ENCODE measurements at places on chromosomes 3 and 15.

DNA sequence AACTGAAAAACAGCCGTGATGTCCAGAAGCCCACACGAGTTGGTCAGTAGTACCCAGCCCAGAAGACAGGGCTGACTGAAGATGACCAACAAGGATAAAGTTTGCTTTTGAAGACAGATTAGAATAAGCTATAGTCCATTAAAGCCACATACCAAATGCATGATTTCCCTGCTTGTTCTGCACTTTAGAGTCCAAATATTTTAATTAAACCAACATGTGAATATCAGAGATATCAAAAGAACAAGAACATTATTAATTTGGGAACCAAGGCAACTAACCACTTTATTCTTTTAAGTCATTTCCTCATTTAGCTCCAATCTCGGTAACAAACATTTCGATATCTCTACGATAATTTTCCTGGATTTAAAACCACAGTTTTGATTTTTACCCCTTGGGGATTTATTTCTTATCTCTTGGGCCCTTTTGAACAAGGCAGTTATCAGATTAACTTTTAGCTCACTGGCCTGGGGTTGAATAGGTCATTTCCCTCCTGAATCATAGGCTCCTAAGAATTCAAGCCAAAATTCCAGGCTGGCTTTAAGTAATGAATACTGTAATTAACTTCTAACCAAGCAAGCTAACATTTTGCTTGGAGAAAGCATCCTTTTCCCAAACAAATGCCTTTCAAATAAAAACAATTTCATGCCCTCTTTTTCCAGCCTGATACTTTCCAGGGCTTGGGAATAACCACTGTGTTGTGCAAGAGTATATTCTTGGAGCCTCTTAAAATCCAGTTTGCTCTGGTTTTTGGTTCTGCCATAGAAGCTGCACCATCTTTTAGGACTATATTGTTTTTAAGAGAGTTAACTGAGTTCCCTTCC is 102.9 kb upstream of the NR2E3 start:
- DNase-seq, result no peak

- no peak for DNase-seq
These were observed at the start of gene GREM1 for GRCh38 chr15:32717426-32718226. GREM1 (plus strand) TSS chr15:32718004; CDS start chr15:32730691, 12,687 bp downstream.

DNA sequence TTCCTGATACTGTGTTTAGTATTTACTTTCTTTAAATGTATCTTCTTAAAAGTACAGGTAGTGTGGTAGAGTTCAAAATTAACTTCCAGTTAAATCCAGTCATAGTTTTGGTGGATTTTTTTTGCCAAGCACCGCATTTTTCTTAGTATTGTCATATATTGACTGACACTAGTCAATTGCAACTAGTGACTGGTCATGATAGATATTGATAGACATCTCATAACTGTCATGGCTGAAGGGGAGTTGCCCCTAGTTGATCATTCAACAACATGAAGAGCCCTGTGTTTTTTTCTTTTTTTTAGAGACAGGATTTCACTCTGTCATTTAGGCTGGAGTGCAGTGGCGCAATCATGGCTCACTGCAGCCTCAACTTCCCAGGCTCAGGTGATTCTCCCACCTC is 22.1 kb downstream of the RAB8B start:
- no peak for DNase-seq

DNA sequence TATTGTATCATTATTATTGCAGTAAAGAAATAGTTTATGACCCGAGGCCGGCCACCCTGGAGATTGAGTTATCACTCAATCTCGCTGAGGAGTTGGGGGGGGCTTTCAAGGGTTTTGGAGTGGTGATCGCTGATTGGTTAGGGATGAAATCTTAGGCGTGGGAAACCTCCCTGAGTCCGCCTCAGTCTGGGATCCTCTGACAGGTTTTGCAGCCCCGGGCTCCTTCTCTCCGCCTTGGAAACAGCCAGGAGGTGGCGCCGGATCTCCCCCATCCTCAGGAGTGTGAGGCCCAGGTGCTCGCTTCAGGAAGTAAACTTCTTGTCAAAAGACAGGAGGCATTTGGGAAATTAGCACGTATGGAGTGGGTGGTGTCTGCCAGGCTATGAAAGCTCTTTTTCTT is 41.1 kb upstream of the SEC61A1 start:
- DNase-seq, result no peak

- DNase-seq, result no peak
These were observed 939.9 kb downstream of the VGLL3 start for GRCh38 chr3:86051058-86051457.

- no peak for DNase-seq
These were observed 33.6 kb upstream of the TMCC1 start for GRCh38 chr3:129927072-129927471.

GRCh38 chr3:52471371-52472238 is 16.2 kb downstream of the NISCH start:
- no peak for DNase-seq

GRCh38 chr15:45021348-45021747 is 1.6 kb upstream of the SORD start:
- DNase-seq, result no peak

GRCh38 chr3:36666166-36666565 is 98.2 kb downstream of the DCLK3 start:
- no peak for DNase-seq

DNA sequence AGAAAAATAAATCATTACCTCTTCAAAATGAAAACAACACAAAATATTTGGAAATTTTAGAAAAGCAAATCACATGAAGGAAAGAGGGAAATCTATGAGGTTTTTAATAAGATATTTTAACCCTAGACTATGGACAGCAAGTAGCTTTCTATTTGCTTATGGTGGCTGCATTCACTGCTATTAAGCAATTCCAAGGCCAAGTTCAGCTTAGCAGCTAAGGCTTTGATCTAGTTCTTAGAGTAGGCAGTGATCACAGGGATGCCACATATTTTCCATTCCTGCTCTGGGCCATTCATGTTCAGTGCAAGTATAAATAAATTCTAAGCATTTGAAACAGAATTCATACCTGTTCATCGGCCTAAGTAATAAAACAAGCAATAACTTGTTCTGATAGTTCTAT is 235.3 kb downstream of the CDIN1 start:
- DNase-seq, result no peak

DNA sequence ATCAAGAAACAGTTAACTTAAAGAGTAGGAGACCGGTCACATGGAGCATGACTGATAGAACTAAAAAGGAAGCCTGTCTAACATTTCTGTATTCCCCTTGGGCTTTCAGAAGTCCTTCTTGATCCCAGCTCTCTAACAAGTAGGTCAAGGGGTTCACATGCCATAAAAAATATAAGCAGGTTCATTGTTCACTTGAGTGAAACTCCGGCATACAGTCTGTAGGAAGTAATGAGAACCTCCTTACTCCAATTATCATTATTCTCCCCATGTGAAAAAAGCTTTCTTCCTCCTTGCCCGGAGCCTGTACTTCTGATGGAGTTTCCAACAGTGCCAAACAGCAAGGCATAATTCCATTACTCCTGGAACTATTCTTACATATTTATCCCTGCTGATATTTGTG is 242.8 kb upstream of the CNTN4 start:
- DNase-seq, result no peak

- DNase-seq, result no peak
These were observed 43.3 kb downstream of the CAPN3 start for GRCh38 chr15:42402455-42403205.

GRCh38 chr3:19931767-19932188 is 2.2 kb downstream of the EFHB start:
- no peak for DNase-seq

DNA sequence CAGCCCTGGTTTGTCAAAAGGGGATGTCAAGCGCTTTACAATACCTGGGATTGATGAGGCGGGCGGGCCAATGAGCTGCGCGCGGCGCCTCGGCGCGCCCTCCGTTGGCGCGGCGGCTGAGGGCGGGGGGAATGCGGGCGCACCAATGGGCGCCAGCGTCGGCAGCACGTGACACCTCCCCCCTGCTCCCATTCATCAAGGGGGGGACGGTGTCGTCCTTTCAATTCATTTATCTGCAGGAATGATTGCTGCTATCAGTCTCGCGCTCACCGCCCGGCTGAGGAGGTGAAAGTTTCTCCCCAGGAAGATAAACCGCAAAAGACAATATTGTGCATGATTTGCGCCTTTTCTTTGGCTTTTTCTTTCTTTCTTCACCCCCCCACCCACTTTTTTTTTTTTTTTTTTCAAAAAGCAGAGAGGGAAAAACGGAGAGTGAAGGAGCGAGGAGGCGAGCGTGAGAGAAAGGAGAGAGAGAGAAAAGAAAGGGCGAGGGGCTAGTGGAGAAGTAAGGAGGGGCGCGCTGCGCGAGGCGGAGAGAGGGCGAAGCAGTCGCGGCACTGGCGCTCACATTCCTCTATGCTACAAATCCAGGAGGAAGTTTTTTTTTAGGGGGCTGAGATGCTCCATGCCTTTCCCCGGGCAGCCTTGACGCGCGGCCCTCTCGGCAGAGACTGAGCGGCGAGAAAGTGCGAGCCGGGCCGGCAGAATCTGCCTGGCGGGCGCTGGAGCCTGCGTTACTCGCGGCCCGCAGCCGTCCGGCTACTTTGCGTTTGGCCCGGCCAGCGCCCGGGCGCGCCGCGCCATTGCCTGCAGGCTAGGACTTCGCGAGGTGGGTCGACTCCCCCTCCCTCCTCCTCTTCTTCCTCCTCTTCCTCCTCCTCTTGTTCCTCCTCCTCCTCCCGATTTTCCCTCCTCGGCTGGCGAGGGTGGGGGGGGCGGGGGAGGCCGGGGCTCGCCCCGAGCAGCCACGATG is at the start of gene ZIC1:
Gene ZIC1 (plus strand): TSS at position 223 of the 973 bp plus-strand sequence. CDS start 748 bp downstream, at position 971.
- DNase-seq, result no peak

- no peak for DNase-seq
These were observed 2.2 kb upstream of the LYZL4 start for GRCh38 chr3:42412526-42413155.

DNA sequence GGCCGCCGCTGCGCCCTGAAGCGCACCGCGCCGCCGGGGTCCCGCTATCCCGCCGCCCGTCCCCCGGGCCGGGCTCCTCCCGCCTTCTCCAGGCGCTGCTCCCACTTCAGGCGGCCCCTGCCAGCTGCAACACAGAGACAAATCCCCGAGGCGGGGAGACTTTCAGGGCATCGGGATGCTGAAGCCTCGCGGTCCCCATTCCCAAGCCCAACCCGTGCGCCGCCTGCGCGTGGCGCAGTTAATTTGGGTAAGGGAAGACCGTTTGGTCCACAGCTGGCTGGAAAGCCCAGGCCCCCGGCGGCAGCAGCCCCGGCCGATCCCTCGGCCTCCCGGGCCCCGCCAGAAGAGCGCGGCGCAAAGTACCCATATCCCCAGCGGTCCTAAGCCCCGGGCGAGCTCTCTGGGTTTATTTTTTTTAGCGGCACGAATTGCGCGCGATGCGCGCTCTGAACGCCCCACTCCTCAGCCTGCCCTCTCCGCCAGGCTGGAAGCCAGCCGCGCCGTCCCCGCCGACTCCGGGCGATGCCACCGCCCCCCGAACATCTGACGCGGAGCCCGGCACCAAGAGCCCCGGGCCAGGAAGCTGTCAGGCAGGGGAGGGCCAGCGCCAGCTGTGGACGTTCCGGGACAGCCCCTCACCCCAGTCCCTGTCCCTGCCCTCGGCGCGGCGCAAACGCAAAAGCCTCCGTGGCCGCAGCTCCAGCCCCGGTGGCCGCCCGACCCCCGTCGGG is 517 bp downstream of the FBN1 start:
- DNase-seq, result no peak

DNA sequence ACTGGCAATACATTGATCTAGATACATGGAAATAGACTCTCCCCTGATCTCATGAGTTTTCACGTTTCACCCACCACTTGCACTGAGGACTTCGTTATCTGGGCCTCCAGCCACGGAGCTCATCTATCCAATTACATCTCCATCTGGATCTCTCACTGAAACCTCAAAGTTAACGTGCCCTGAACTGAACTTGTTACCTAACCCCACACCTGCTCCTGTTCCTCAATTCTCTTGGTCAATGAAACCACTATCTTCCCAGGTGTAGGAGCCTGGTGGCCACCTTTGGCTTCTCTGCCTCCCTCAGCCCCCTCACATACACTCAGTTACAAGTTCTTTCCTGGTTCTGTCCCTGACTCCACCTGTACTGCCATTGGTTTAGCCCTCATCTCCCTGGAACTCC is 9.7 kb downstream of the DGKG start:
- DNase-seq, result no peak

- DNase-seq, result no peak
These were observed 266.6 kb upstream of the ICE2 start for GRCh38 chr15:60745469-60746061.

DNA sequence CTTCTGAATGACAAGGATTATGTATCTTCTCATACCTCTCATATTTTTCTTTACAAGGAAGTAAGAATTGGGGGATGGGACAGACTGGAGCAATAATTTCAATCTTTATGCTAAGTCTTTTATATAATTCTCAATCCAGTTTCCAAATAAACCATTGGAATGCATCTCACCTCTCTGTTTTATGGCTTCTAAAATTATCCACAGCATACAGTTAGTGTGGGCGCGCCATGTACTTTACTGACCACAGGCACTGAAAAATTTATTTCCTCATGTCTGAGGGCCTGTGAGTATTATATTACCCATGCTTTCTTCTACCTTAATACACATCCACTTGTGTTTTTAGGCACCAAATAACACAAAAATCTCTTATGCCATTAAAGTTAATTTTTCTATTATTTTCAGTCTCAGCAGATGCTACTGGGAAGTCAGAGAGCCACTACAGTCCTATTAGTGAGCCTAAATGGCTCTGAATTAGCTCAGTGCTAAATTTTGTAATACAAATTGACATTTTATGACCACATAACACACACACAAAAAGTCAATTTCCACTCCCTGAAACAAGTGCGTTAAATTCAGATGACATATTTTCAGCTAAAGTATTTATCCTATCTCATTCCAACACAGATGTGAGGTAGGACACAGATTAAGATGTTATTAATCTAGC is 39.3 kb downstream of the SLITRK3 start:
- DNase-seq, result no peak

DNA sequence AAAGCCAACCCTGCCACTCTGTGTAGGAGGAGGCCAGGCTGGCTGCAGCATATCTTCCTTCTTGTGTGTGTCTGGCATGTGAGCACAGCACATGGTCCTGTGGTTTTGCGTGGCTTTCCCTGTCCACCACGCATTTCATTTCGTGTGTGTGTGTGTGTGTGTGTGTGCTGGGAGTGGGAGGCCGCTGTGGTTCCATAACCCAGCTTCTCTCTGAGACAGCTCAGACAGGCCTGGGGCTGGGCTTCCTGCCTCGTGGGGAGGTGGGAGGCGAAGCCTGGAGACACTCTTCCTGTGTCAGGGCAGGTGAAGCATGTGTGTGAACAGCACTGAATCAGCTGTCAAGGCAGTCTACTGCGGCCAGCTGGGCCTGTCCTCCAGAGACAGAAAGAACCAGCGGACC is 16.0 kb upstream of the MRPS22 start:
- no peak for DNase-seq
